ENCODE measurements at places on chromosomes 7 and 10. TPM values are rescaled to one million over a fixed set of nuclear protein-coding genes. Genes with fewer than 3 reads are reported as not detected.

CCL24 gene
- total RNA-seq = not detected

PAPOLB gene
- total RNA-seq = not detected

MAT1A gene
- total RNA-seq = 0.29 TPM

CBLL1 gene
- 28.3 TPM for total RNA-seq

FZD1 gene
- 0.56 TPM for total RNA-seq

NUTM2B gene
- total RNA-seq = not detected

CALML5 gene
- total RNA-seq = not detected

ARHGEF5 gene
- total RNA-seq = 17.2 TPM

CLDN15 gene
- total RNA-seq = 8.7 TPM

NODAL gene
- 0.11 TPM for total RNA-seq

SGCE gene
- total RNA-seq = 38.6 TPM

IGFBP1 gene
- total RNA-seq = 0.29 TPM

ERVW-1 gene
- not detected for total RNA-seq

CYP2C18 gene
- total RNA-seq = not detected

TRPV5 gene
- total RNA-seq = not detected

LRIT1 gene
- not detected for total RNA-seq
